ENCODE measurements at places on chromosomes 2 and 18. TPM values are rescaled to one million over a fixed set of nuclear protein-coding genes. Genes with fewer than 3 reads are reported as not detected.

DNA sequence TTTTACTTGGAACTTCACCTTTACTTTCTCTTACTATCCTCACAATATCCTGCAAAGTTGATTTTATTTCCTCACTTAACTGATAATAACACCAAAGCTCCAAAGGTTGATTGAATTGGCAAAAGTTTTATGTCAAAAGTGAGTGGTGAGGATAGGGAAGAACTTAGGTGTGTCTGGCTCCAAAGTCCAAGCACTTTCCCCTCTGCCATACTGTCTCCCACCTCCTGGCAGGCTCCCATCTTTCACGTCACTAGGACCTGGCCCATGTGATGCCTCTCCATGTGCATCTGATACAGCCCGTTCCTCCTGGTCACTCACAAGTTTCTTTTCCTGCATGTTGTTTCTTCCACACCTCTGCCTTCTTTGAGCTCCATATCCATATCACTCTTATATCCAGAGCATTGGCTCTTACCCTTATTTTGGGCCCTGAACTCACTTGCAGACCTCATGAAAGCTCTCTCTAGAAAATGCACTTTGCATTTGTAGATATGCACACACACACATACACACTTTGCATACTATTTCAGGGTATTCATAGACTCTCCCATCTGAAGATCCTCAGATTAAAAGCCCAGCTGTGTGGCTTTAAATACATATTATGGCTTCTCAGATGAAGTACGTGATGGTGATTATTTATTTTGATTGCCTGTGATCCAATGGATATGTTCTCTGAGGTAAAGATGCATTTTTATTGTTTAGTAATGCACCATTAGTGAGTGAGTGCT, 12.3 kb downstream of the MEP1B start:
- no peak overlapping the region for H3K27ac ChIP-seq
- no peak for DNase-seq
- no peaks in the 10 kb centered on the region for H3K4me1 ChIP-seq
- no peak overlapping the region for H3K4me3 ChIP-seq
- no peaks in the 10 kb centered on the region for H3K36me3 ChIP-seq

- H3K4me3 ChIP-seq: no peak overlapping the region
- H3K27me3 ChIP-seq: no peaks in the 10 kb centered on the region
- no peaks in the 10 kb centered on the region for H3K36me3 ChIP-seq
- peak; percentile 87 for DNase-seq
Measured at GRCh38 chr2:29113891-29114321, 1.3 kb upstream of the CLIP4 start.

- no peak overlapping the region for H3K4me3 ChIP-seq
- DNase-seq: peak; percentile 21
- no peak overlapping the region for H3K27ac ChIP-seq
Measured at GRCh38 chr18:49795612-49796552, 17.5 kb downstream of the ACAA2 start.

GRCh38 chr2:240959941-240960308, 38.5 kb upstream of the SNED1 start:
- no peaks in the 10 kb centered on the region for H3K36me3 ChIP-seq
- peaks cover 14% of the 10 kb centered on the region for H3K4me1 ChIP-seq
- H3K27me3 ChIP-seq: no peaks in the 10 kb centered on the region
- H3K4me3 ChIP-seq: no peak overlapping the region
- no peak for DNase-seq

DNA sequence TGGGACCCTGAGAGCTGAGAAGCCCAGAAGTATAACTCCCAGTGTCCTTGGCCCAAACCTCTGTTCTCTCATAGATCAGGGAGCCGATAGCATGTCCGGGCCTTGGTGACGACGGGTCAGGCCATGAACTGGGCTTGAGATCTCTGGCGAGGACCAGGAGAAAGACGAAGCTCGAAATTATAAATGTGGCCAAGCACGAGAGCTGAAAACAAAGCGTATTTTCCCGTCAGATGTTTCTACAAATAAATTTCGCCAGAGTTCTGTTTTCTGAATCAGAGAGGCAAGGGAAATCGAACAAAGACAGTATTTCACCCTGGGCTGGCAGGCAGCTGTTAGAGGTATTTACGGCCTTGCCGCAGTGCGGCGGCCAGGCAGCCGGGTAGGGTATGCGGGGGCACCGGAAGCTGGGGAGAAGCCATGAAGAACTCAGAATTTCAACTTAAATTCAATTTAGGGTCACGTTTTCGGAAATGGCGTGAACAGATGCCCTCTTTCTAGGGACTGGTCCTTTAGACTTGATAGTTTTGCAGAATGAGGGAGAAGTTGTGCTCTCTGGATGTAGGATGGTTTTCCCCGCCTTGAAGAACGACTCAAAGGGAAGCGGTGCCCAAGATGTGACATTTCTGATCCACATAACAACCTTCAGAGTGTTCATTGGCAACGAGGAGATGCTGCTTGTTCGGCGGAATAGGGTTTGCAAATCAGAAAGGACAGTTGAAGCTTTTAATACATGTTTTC, 9.6 kb downstream of the HOXD8 start:
- peak; percentile 68 for DNase-seq
- H3K27ac ChIP-seq: peak overlapping the region; percentile 96
- H3K27me3 ChIP-seq: no peaks in the 10 kb centered on the region
- H3K4me1 ChIP-seq: peaks cover 36% of the 10 kb centered on the region
- H3K36me3 ChIP-seq: no peaks in the 10 kb centered on the region

GRCh38 chr2:22283436-22283835, 1101.5 kb upstream of the KLHL29 start:
- H3K4me3 ChIP-seq: no peak overlapping the region
- no peaks in the 10 kb centered on the region for H3K27me3 ChIP-seq
- no peaks in the 10 kb centered on the region for H3K4me1 ChIP-seq
- no peaks in the 10 kb centered on the region for H3K36me3 ChIP-seq

HOXD9 gene
- 7.0 TPM for total RNA-seq
